Stimulated activated CD4-positive, alpha-beta T cell treated with anti-CD3 and anti-CD28 coated beads, Interleukin-12 subunit alpha, Interleukin-12 subunit beta, amount 100 ng/mL, for 48 hours (primary cell): ENCODE measurements at places on chromosomes 3 and 15.

- no peak for DNase-seq
Measured at GRCh38 chr3:39780352-39780751, 29.1 kb upstream of the MYRIP start.

DNA sequence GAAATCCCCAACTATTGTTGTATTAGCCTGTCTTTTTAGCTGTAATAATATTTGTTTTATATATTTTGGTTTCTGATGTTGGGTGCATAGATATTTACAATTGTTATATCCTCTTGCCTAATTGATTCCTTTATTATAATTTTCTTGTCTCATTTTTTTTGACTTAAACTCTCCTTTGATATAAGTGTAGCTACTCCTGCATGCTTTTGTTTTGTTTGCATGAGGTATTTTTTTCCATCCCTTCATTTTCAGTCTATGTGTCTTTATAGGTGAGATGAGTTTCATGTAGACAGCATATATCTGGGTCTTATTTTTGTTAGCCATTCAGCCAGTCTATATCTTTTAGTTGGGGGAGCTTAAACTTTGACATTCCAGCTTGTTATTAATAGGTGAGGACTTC lies 37.4 kb downstream of the FAIM start:
- no peak for DNase-seq

GRCh38 chr3:173644086-173645082 lies 246.8 kb downstream of the NLGN1 start:
- no peak for DNase-seq

DNA sequence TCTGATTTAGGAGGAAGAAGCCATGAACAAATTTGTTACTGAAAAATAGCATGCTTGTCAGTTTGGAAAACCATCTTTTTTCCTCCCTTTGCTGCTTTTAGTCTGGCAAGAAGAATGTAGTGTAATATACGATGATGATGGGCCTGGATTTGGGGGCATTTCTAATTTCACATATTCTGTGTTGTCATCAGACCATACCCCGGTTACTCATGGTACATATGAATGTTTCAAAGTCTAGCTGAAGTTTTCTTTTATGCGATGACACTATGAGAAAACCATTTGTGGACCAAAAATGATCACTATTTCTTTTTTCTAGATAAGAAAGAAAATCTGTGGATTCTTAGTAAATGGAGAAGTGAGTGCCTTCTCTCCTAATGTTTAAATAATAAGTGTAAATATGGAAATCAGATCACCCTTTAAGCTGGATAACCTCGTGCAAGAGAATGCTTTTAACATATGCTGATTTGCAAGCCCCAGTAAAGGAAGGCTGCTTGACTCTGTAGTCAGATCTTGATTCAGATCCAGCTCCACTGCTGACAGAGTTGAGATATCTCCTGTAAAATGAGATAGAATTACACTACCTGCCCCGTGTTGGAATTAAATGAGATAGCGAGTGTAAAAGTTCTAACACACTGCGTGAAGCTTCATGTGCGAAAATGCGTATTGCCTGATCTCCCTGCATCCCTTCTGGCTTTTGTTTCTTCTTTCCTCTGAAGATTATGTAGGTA lies 3.0 kb downstream of the MEF2A start:
- no peak for DNase-seq

- no peak for DNase-seq
Measured at GRCh38 chr3:169362301-169362700, 301.2 kb downstream of the MECOM start.

DNA sequence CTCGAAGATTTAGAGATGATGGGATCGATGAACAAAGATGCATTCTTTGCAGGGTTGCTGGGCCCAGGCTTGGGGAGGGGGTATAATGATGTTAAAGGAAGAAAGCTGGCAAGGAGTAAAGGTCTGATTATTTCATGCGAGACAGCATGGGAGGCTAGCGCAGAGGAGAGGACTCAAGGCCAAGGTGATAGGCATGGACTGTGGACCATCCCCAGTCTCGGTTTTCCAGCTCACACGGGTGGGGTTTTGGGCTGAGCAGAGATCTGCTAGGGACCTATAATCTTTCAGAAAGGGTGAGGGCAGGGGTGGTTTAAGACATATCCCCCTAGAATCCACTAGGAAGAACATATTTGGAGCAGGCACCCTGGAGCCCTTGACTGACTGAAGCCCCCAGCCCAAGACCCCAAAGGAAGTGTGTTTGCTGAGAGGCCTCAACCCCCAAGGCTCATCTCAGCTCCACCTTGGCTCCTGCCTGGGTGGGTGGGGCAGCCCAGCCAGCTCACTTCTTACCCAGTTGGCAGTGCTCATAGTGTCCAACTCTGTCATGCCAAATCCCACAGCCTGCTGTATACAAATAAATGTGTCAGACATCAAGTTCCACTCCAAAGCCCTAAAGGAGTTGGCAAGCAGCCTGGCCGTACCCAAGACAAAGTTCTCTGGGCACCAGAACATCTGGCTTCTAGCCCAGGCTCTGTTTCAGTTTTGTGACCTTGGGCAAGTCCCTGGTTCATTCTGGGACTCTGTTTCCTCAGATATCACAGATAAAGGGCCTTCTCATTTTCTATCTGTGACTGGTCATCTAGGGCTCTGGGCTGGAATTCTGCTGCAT lies 17.9 kb downstream of the ACSBG1 start:
- no peak for DNase-seq

GRCh38 chr3:149969940-149970715 lies 567 bp downstream of the PFN2 start:
- DNase-seq, result peak; percentile 50

GRCh38 chr3:178233371-178234071 lies 302.7 kb upstream of the KCNMB2 start:
- no peak for DNase-seq

- DNase-seq, result no peak
Measured at GRCh38 chr15:95693917-95694316, 636.6 kb upstream of the NR2F2 start.

DNA sequence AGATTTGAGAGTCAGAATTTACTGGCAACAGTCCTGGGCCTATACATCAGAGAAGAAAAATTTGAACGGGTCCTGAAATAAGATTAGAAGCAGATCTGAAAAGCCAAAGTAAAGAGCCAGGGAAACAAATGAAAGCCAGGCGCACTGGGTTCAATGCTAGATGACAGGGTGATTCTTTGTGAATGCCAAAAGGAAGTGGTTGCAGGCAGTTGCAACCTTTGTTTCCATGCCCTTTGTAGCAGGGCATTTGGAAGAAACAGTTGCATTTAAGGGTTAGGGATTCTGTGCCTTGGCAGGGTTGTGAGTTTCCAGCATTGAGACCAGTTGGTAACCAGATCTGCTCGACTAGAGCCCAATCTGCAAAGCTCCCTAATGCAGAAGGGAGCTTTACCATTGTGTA lies 36.4 kb upstream of the MTHFS start:
- no peak for DNase-seq

DNA sequence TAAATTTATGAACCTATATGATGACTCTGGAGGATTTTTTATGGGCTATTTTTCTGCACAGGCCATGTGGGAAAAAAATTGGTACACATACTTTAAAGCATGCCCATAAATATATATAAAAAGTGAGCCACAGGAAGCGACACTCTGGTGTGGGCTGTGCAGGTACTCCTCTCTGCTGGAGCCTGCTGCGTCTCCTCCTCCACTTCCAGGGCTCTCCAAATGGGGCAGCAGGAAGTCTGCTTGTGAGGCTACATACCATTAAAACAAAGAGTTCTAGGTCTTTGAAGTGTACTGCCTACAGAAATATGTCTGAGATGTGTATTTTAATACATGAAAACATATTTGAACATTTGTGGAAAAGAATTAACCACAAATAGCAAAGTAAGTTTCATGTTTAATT lies 135.1 kb downstream of the CTNNB1 start:
- no peak for DNase-seq

DNA sequence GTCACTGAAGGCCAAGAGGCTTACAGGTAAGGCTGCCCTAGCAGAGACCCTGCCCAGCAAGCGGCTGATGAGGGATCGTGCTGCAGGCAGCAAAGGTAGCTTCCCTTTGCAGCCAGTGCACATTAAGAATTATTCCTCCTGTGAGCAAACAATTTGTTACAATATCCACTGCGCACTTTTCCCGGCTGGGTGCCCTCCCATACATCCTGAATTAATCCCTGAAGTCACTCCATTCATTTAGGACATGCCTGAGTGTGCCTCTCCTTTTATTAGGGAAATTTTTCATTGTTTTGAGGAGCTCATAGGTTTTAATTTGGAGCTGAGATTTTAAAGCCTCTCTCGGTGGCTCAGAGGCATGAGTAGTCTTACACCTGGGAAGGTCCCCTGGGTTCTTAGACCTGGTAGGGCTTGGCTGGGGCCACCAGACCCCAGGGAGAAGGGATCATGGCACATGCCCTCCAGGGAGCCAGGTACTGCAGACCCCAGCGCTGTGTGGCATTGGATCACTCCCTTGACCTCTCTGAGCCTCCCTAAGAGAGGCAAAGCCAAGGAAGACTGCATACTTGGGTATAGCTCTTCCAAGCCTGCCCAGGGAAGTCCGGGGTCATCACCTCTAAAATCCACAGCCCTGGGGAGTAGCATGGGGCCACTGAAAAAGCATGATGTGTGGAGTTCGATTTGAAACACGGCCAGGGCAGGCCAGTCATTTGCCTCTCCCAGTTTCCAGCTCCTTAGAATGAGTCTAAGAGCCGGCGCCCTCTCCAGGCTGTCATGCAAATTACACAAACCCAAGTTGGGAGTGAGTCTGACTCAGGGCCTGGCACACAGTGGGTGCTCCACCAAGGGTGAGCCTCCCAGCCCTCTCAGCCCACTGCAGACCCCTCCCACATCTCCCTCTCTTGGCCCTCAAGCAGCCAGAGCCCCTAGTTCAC lies 151.9 kb upstream of the LINGO1 start:
- peak; percentile 21 for DNase-seq

DNA sequence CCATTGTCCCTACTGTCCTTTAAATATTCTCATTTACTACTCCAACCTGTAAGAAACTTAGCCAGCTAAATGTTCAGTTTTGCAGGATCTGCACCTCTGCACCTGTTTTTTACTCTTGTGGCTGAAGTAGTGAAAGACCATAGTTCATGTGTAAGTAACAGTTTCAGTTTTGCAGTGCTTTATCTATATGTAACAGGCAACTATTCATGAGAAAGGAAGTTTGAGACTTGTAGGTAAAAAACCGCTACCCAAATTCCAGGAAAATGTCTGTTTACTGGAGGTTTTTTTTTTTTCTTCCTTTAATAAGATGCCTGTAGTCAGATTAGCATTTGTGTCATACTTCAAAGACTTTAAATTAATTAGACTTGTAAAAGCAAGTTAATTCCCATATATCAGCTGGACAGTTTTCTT lies 25.4 kb upstream of the MBNL1 start:
- DNase-seq, result no peak

DNA sequence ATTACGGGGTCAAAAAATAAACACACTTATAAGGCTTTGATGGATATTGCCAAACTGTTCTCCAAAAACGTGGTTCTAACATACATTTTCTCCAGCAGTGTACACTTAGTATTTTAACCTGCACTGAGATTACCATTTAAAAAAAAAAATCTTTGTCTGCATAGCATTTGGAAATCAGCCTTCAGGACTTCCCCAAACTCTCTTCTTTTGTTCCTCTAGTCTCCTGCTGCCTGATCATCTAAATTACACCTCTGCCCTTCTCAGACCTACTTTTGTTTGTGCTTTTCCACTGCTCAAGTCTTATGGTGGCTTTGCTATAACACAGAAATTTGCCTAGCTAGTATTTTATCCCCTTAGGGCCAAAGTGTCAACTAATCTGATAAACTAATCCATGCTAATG lies 3.8 kb downstream of the NCEH1 start:
- DNase-seq, result no peak

GRCh38 chr3:53671192-53671960 lies 174.8 kb downstream of the CHDH start:
- no peak for DNase-seq

- DNase-seq, result no peak
Measured at GRCh38 chr3:15102836-15103235, 3.9 kb upstream of the RBSN start.

DNA sequence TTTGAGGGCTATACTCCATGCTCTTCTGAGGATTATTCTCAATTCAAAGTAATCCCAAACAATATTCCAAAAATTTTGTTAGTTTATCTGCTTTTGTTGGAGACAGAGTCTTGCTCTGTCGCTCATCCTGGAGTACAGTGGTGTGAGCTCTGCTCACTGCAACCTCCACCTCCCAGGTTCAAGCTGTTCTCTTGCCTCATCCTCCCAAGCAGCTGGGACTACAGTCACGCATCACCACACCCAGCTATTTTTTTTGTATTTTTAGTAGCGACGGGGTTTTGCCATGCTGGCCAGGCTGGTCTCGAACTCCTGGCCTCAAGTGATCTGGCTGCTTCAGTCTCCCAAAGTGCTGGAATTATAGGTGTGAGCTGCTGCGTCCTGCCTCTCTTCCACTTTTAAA lies 39.1 kb downstream of the MEF2A start:
- no peak for DNase-seq

DNA sequence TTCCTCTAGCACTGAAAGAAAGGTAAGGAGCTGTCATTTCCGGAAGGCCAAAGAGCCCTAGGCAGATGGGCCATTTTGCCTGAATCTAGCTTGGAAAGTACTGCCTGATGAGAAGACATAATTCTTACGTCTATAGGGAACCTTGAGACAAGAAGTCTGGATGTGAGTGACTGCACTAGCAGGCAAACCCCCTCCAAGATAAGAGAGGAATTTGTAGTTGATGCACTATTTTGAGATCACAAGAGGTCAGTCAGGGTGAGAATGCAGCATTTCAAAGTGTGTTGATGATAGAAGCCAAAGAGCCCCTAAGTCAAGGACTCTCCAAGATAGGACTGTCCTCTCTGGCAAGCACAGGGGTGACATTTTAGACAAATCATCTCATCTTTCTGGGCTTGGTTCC lies 99.2 kb downstream of the HES1 start:
- no peak for DNase-seq

DNA sequence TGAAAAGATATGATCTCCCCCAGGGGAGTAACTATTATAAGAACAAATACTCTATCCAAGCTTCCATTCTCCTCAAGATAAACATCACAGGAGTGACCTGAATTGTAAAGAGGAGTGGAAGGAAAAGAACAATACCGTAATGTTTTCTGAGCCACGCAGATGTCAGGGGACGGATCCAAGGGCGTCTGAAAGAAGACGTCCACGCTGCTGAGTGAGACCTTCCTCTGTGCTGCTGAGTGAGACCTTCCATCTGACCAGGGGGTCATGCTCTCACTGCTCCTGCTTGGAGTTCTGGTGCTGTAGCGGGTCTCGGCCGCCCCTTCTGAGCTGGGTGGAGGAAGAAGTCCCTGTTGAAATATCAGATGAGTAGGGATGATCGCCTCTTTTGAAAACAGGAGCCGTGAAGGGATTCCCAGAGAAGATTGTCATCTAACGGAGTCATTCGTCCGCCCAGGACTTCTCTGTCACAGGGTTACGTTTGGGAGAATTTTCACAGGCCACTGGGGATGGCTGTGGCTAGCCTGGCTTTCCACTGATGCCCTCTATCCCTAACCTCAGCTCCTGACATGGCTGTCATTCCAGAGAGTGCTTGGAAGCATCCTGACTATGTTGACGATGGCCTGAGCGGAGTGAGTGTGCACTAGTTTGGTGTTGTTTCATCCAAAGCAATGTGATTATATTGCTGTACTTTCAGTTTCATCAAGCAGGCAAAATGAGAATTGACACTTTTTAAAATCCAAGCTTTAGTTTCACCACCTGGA lies 184.9 kb downstream of the APBA2 start:
- no peak for DNase-seq

- DNase-seq, result no peak
Measured at GRCh38 chr3:71821116-71821515, 36.2 kb upstream of the PROK2 start.

GRCh38 chr3:181881749-181882148 lies 170.0 kb downstream of the SOX2 start:
- no peak for DNase-seq
